ENCODE measurements at places on chromosomes 7 and 10.

GRCh38 chr7:29170781-29171180 is 23.8 kb upstream of the CHN2 start:
- no peak for DNase-seq

DNA sequence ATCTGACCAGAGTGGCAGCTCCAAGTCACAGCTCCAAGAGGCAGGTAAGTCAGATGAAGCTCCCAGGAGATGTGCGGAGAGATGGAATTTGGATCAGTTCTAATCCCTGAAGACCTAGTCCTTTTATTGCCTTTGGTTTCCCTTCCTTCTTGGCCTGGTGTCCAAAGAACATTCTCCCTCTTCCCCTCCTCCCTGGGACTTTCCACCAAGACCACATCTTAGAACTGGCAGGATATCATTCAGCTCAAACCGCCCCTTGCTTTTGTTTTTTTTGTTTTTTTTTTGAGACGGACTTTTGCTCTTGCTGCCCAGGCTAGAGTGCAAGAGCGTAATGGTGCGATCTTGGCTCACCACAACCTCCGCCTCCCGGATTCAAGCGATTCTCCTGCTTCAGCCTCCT is 190.8 kb downstream of the GFRA1 start:
- no peak for DNase-seq

- no peak for DNase-seq
Measured at GRCh38 chr10:47094636-47095035, 183.4 kb downstream of the PTPN20 start.

DNA sequence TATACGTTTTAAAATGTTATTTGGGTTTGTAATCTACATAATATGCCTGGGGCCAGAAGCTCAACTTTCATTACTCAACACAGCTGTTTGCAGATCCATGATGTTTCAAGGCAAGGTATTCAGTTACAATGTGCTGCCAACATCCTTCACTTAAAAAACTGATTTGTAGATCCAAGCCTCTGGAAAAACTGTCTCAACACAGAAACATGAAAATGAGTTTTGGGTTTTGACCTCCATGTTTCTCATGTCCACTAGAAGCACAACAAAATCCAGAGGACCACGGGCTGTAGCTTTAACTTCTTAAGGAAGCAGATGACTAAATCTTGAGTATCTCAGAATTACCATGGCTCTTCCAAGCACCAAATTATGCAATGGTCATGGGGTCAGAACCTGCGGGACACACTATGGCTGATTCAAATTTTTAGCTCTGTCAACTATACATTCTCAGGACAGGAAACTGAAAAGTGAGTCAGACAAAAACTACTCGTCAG is 247.1 kb upstream of the GRB10 start:
- DNase-seq, result no peak

- no peak for DNase-seq
Measured at GRCh38 chr7:156962897-156963296, 13.4 kb downstream of the NOM1 start.
